Lung (tissue), 17 donors: ENCODE measurements at places on chromosomes 12 and 14.

- DNase-seq: no peak
These were observed 3.9 kb downstream of the LHX5 start for GRCh38 chr12:113467502-113468364.

GRCh38 chr12:115075552-115076170, 391.7 kb upstream of the TBX3 start:
- DNase-seq: no peak

DNA sequence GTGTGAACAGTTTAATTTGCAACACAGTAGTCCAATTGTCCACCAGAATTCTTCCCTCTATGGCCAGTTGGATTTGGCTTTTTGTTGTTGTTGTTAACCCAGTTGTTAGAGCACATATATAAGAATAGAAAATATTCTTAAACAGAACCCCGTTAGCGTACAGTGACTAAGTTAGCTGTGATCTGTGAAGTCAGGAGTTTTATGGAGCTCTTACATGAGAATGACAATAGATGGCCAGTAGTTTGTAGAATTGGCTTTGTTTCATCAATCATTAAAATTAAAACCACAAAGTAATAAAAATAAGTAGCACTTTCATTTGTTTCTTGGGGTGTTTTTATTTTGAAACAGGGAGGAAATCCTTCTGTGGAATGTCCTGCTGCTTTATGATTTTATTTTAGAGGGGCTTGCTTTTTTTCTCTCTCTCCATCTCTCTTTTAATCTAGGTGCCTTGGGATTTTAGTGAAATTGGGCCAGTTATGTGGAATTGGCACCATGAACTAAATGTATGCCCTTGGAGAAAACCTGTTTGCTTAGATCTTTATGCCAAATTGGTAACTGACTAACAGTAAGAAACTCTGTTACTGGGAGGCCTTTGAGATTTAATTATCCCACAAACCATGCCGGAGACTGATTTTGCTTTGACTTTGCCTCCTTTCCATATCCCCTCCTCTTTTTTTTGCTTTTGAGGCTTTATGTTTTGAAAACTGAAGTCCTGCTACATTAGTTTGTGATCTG, 22.9 kb downstream of the FBXW8 start:
- no peak for DNase-seq

- DNase-seq: peak; percentile 33
These were observed 134.3 kb downstream of the PLXNC1 start for GRCh38 chr12:94282675-94283074.

- DNase-seq: no peak
These were observed 225.2 kb downstream of the FUT8 start for GRCh38 chr14:65637780-65638179.

GRCh38 chr12:113242560-113242959, 21.3 kb downstream of the TPCN1 start:
- no peak for DNase-seq

DNA sequence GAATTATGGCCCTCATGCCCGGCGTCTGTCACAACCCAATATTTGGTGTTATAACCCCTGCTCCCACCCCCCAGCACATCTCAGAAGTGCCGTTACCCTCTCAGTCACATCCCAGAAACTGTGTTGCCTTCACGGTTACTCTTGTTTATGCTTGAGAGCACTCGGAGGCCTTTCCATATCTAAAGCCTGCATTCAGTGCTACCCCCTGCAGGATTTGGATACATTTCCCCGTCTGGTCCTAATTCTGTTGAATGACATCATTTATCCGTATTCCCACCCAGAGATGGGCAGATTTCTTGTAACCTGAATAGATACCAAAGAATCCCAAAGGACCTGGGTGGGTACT, 19.1 kb upstream of the FOS start:
- DNase-seq: no peak

GRCh38 chr12:47803191-47803875, 16.4 kb downstream of the HDAC7 start:
- DNase-seq: no peak

DNA sequence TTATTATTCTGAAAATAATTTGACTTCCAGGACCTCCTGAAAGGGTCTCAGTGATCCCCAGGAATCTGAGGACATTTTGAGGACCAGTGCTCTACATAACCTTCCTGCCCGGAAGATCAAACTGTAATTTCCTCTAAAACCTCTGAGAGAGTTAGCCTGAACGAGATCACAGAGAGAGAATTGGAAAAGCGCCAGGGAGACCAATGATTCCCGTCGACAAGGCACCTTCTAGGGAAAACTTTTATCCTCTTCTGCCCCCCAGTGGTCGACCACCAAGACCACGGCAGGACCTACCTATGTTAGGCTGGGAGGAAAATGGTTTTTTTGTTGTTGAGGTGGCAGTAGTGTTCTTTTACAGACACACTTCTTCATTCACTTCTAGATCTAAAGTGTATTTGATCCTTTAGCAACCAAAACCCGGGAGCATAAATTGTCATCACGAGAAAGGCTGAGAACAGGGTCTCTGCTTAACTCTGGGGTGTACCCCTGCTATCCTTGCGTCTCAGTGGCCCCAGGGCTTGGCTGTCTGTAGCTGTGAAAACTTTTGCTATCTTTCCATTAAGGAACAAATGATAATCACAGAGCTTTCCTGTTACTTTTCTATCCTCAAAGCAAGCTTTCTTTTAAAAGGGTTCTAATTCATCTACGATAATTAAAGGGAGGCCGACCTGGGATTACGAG, 62.9 kb upstream of the NID2 start:
- DNase-seq: peak; percentile 98

DNA sequence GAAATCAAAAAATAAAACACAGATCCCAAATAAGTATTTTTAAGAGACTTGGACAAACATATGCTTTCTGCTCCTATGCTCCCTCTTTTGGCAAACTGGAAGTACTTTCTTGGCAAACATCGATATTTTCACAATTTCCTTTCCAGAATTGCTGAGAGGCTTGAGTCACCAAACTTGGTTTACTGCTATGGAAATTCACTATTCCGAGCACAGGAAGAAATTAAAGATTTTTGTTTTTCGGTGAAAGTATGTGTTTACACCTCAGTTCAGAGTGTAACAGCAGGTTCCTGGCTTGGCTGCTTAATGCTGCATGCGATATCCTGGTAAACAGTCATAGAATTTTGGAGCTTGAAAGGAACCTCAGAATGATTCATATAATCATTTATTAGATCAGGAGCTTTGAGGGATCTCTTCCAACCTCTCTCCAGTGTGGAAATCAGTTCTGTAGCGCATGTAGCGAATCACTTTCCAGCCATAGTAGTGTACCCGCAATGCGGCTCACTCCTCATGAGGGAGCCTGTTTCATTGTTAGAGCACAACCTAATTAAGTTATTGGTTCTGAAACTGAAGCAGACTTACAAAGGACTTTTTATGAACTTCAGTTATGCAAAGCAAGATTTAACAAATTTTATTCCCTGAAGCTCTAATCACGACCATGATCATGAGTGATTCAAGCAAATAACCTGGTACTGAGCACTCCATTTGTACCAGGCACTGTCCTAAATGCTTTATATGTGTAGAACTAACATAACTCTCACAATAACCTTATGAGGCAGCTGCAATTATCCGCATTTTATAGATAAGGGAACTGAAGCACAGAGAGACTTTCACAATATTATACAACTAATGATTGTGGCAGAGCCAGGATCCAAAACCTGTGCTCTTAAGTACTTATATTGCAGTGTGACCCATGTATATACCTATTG, 56.4 kb upstream of the ATP2A2 start:
- DNase-seq: peak; percentile 87

GRCh38 chr14:59510001-59510400, 25.7 kb downstream of the JKAMP start:
- DNase-seq: no peak

GRCh38 chr12:100381379-100381778, 24.5 kb downstream of the SLC17A8 start:
- no peak for DNase-seq

- DNase-seq: no peak
These were observed 893.2 kb downstream of the SLC16A7 start for GRCh38 chr12:60489071-60489470.

GRCh38 chr12:106769078-106769477, 5.4 kb upstream of the RIC8B start:
- no peak for DNase-seq

GRCh38 chr12:44654646-44655639, 221.2 kb downstream of the NELL2 start:
- peak; percentile 52 for DNase-seq

DNA sequence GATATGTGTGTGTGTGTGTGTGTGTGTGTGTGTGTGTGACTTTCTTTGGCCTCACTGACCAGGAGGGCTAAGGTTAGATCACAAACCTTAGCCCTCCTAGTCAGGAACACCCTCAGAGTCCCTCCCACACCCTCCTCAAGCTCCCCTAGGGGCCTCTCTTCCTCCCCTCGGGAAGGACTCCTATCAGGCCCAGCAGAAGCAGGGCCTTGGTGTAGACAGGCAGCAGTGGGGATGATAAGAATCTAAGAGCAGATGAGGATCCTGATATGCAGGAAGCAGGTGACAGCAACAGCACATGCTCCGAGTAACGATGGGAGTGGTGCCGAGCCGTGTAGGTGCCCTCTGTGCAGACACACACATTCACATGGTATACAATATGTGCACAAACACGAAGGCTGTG, 20.7 kb downstream of the PLEK2 start:
- no peak for DNase-seq

DNA sequence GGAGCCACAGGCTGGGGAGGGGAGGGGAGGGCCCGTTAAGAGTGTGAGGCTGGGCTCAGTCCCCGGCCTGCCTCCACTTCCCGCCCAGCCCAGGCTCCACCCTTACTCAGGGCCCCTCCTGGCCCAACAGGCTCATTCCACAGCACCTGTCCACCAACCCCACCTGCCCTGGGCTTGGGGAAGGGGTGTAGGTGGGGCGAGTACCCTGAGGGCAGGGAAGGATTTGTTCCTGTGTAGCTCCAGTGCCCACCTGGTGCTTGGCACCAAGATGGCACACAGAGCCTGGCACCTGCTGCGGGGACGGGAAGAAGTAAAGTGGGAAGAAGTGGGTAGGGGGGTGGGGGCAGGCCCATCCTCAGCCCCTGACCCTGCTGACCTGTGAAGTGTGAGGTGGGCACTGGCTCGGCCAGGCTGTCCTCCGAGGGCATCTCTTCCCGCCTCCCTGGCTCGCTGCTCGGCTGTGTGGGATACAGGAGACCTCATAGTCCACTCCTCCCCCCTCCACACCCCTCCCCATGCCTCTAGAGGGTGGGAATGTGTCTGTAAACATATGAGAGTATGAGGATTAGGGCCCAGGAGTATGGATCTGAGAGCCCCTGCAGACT, 35.1 kb downstream of the NCKAP5L start:
- no peak for DNase-seq

- no peak for DNase-seq
These were observed 62.0 kb upstream of the SCN8A start for GRCh38 chr12:51528852-51529650.

- DNase-seq: peak; percentile 52
These were observed 7.7 kb downstream of the PPP1R3E start for GRCh38 chr14:23294734-23295561.

GRCh38 chr12:121523741-121524140, 57.1 kb downstream of the KDM2B start:
- DNase-seq: no peak

GRCh38 chr14:49017447-49017846, 568.7 kb downstream of the RPS29 start:
- DNase-seq: no peak
